ENCODE measurements at places on chromosomes 4 and X. TPM values are rescaled to one million over a fixed set of nuclear protein-coding genes. Genes with fewer than 3 reads are reported as not detected.

- no peak for ATAC-seq
Observed at GRCh38 chr4:175961604-175962003, 104.0 kb upstream of the WDR17 start.

DNA sequence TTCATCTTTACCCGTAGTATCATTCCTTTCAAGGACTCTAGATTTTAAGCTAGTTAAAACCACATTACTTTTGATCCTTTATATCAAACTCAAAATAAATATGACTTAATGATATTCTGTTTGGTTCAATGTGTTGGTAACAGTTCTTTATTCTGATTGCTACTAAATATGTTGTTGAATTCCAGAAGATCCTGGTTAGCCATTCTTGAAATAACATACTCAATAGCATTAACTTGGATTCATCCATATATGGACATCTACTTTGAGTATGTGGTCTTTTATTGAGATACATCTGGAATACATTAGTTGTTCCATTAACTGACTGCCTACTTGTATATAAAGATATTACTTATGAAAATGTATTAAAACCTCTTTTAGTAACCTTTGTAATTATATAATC lies 27.5 kb upstream of the PCDH18 start:
- no peak for ATAC-seq

GRCh38 chr4:113476800-113477199 lies 284.7 kb downstream of the CAMK2D start:
- no peak for ATAC-seq

DNA sequence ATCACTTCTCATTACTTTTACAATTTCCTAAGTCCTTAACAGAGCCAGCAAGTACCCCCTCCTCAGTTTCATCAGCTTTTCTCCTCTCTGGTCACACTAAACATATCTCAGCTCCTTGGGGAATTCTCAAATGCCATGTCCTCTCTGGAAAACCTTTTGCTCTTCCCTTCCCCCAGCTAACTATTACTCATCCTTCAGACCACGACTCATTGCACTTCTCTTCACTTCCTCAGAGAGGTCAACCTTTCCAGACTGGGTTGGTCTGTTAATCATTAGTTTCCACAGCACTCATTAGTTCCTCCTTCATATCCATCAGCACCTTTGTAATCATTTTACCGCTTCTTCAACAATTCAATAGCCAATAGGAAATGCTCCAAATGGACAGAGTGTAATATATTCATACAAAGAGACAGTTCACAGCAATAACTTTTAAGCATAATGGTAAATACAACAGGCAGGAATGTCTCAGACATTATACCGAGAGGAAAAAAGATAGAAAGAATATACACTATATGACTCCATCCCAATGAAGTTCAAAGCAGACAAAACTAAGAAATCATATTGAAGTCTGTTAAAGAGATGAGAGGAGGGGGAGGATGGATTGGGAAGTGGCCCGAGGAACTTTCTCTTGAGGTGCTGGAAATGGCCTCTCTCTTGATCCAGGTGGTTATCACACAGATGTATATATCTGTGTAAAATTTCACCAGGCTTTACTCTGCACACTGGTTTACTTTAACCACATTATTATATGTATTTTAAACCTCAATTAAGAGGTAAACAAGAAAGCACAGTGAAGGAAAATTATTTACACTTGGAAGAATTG lies 39.6 kb downstream of the DDX60L start:
- ATAC-seq, result no peak

DNA sequence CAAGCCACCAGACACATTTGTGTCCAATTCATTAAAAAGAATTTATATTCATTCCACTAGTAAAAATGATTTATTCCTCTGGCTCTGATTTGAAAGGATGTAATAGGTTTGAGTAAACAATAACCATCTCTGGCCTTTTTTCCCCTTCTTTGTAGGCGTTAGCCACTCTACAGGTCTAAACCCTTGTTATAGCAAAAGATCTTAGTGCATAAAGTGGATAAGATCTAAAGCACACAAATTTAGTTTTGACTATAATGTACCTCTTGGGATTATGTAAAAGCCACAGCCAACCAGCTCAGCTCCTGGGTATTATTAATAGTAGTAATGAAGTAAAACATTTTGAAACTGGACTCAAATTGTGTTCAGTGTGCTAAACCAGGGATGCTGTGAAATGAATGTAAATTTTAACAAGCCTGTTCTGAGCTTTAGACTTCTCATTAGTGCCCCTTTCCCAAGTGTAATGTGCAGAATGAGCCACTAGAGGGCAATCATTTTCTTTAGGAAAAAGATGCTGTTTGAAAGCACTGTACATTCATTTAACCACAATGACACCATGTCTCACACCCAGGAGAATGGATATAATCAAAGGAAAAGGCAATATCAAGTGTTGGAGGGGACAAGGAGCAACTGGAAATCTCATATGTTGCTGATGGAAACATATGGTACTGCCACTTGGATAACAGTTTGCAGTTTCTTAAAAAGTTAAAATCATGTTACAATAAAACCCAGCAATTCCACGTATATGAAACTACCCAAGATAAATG lies 69.7 kb downstream of the KLHL8 start:
- peak; percentile 60 for ATAC-seq

GRCh38 chrX:41381685-41382084 lies 47.7 kb downstream of the DDX3X start:
- ATAC-seq, result peak; percentile 78

- peak; percentile 44 for ATAC-seq
Observed at GRCh38 chrX:22097012-22097694, 65.0 kb downstream of the PHEX start.

Gene IL2
- total RNA-seq, result not detected
